ENCODE measurements at places on chromosomes 11 and 22.

- DNase-seq = no peak
Observed at GRCh38 chr22:23065069-23065451, 5.3 kb upstream of the GNAZ start.

GRCh38 chr11:88594274-88594950, 256.9 kb upstream of the CTSC start:
- no peak for DNase-seq

DNA sequence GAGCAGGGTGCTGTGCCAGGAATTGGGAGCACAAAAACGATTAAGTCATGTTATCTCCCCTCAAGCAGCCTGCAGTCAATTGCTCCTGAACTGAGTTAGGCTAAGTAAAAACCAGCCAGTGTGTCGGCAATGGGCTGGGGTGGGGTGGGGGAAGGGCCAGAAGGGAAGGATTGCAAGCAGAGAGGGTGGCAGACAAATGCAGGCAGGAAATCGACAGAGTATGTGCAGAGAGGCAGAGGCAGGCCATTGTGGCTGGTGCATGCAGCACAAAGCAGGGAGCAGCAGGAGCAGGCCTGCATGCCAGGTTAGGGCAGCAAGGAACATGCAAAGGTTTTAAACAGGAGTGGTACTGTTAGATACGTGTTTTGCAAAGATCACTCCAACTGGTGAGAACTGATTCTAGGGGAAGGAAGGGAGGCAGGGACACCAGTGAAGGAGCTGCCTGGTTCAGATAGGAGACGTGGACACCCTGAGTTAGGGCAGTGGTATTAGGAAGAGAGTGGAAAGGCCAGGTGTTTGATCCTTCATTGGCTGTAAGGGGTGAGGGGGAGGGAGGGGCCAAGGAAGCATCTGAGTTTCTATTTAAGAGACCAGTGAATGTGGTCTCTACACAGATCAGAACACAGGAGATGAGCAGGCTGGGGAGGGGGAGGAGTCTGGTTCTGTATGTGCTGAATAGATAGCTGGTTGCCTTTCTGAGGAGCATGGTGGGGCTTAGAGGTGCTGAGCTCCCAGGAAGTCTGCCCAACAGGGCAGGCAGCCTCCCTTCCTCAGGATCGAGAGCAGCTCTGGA, 70.8 kb upstream of the PHOX2A start:
- DNase-seq = no peak

GRCh38 chr11:2775083-2775625, 75.4 kb upstream of the KCNQ1OT1 start:
- DNase-seq = no peak

GRCh38 chr22:48047722-48048500, 1285.5 kb downstream of the TBC1D22A start:
- DNase-seq = no peak

- no peak for DNase-seq
Observed at GRCh38 chr11:127670374-127671119, 670.0 kb upstream of the KIRREL3 start.

DNA sequence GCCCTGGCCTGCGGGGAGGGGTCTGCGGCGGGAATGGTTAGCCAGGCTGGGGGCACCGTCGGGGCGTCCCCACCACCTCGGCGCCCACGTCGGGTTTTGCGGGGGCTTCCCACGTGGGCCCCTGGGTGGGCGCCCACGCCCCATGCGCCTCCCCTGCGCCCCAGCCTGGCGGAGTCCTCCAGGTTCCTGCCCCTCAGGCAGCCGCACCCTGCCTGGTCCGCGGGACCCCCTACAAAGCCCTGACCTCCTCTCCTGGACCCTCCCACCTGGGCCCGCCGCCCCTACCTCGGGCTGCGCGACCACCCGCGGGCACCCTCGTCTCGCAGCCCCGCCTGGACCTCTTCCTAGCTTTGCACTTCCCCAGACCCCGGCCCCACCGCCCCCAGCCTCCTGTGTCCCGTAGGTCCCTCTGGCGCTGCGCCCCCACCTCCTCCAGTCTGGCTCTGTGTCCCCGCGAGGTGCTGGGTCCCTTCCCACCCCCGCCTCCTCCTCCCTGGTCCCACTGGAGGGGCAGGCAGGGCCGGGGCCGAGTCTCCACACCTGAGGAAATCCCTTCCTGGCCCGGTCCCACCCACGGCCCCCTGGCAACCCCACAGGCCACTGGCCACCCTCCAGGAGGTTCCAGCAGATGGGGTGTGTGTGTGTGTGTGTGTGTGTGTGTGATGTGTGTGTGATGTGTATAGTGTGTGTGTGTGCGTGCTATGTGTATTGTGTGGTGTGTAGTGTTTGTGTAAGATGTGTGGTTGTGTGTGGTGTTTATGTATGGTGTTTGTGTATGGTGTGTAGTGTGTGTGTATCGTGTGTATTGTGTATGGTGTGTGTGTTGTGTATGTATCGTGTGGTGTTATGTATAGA, 11.8 kb downstream of the PIM3 start:
- no peak for DNase-seq

GRCh38 chr11:63687845-63688244, 6.5 kb downstream of the RTN3 start:
- no peak for DNase-seq

DNA sequence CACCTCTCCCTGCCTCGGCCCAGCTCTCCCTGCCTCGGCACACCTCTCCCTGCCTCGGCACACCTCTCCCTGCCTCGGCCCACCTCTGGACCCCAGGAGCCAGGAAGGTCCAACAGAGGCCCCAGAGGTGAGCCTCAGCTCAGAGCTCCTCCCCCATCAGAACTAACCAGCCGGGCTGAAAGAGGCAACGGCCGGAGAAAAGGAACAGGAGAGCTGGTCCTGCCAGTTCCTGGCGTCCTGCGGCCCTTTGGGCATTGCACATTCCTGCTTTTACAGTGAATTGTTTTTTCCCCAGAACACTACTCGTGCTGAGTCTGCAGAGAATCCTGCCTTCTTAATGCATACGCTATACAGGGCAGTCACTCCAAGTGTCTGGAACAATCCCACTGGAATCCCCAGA, 45.8 kb downstream of the LMO1 start:
- DNase-seq = no peak

DNA sequence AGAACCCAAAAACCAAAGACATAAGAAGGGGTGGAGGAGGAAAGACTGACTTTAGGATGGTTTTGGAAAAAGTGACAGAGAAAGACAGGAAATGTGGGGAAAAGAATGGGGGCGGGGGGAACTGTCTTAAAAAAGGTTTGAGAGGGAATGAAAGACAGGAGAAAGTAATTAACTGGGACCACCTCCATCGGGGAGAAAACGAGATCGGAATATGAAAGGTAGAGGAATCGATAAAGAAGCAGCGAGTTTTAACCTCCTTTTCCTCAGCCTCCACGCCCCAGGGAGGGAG, 524 bp downstream of the MTMR2 start:
- DNase-seq = peak; percentile 1

DNA sequence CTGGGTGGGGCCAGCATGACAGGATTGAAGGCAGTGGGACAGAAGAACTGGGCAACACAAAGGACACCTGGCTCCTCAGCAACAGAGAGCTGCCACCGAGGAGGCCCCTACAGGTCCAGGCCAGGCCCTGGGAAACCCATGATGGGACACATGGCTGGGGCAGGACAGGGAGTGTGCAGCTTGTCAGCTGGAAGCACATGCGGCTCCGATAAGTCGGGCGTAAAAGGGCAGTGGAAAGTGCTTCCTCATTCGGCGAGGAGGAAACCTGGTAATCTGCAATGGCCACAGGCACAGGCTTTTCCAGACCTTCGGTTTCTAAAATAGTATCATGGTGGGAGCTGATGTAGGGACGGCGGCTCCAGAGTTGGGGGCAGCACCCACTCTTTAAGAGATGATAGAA, 16.5 kb downstream of the GNAZ start:
- DNase-seq = no peak

DNA sequence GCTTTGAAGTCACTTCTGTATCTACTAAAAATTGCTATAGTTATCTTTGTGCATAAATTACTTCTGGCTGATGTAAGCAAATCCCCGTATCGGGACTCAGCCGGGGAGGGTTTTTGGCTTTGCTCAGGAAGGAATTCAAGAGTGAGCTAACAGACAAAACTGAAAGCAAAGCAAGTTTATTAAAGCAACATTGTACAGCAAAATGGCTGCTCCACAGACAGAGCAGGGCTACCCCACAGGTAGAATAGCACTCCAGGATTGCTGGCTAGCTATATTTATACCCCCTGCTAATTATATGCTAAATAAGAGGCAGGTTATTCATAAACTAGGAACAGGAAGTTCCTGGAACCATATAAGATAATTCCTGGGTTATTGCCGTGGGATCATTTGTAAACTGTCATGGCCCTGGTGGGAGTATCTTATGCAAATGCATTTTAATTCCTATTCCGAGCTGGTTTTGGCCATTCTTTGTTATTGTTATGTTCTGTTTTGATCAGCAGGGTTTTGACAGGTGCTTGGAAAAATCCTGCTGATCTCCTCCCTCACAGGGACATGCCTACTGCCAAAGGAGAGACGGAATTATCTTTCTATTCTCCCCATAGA, 15.2 kb downstream of the MIF start:
- DNase-seq = no peak

Measured in CD4-positive, alpha-beta T cell treated with Interleukin-4 for 4 hours (primary cell).